Activated naive CD4-positive, alpha-beta T cell treated with anti-CD3 and anti-CD28 coated beads, Interleukin-2, amount 50 U/mL, for 72 hours (primary cell): ENCODE measurements at places on chromosomes 2 and 18. TPM values are rescaled to one million over a fixed set of nuclear protein-coding genes. Genes with fewer than 3 reads are reported as not detected.

The ACMSD gene
- not detected for total RNA-seq

The ALPG gene
- not detected for total RNA-seq

The SNRNP27 gene
- total RNA-seq = 69.4 TPM

The GKN2 gene
- not detected for total RNA-seq

The DUSP19 gene
- total RNA-seq = 3.8 TPM

The ZSWIM2 gene
- not detected for total RNA-seq

The NDC80 gene
- 117 TPM for total RNA-seq

The CYRIA gene
- 3.1 TPM for total RNA-seq

The PID1 gene
- not detected for total RNA-seq

The GLB1L gene
- total RNA-seq = 2.7 TPM

The SERPINB13 gene
- not detected for total RNA-seq

- DNase-seq = no peak
Measured at GRCh38 chr2:138061961-138062360, 97.7 kb downstream of the HNMT start.

GRCh38 chr2:235085476-235085875, 133.7 kb downstream of the SH3BP4 start:
- no peak for DNase-seq

DNA sequence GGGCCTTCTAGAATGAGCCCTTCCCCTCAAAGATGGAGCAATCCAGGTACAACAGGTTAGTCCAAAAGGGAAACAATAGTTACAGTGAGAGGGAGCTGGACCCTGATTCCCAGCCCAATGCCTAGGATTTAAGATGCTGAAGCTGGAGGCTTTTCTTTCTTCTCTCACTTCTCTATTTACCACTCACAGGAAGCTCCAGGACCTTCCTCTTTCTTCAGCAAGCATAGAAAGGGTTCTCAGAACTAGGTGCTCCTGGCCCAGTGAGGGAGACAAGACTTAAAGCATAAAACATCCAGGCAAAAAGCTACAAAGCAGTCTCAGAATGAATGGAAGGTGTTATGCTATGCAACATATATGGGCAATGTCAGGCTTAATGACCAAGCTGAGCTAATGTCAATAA, 279.0 kb downstream of the SRBD1 start:
- DNase-seq = no peak

- no peak for DNase-seq
Measured at GRCh38 chr2:205644018-205644417, 38.3 kb upstream of the NRP2 start.

DNA sequence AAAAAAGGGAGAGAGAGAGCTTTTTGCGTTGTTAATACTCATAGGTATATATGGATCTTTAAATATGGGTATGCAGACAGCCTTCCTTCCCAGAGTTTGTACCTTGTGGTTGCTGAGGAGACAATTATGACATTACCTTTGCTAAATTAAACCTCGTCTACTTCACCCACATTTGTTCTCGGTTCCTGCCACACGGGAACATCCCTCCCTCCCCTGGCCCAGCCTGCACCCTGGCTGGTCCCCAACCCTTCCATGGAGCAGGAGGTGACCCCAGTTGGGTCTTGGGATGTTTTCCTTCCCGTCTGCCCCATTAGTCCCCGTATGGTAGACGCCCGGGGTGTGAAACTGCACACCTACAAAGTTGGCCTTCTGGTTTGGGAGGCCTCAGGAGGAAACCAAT, 105.3 kb upstream of the FZD7 start:
- DNase-seq = no peak

GRCh38 chr2:113136828-113137775, 9.7 kb downstream of the IL1RN start:
- no peak for DNase-seq

- no peak for DNase-seq
Measured at GRCh38 chr2:55965966-55966365, 42.4 kb upstream of the EFEMP1 start.

DNA sequence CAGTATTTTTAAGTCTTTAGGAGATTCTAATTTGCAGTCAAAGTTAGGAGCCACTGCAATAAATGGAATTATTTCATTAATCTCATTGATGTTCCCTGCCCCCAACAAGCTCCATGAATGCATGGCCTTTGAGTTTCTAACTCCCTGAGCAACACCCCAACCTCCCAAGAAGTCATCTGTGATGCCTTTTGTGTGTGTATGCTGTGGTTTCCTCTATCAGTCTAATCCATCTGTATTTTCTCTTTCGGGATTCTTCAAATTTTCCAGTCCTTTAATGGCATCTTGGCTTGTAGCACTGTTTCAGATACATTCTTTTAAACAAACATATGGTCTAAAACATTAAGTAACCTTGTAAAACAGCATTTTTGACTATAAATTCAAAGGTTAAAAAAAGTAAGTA, 16.8 kb downstream of the SERPINB10 start:
- DNase-seq = no peak

DNA sequence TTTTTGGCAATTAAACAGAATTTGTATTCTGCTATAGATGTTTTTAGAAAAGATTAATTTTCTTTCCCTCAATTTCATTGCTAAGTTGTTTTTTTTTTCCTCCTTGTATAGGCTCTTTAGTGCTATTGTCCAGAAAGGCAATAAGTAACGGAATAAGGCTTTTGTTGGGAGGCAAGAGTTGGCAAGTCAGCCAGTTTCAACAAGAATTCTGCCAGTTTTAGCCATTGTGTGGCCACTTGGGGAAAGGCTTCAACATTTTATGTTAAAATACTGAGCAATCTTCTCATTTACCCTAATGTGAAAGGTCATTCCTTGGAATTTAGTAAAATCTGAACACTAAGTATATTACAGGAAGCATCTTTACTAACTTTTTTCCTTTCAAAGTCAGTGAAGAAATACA, 9.6 kb downstream of the CALCRL start:
- DNase-seq = no peak

- no peak for DNase-seq
Measured at GRCh38 chr18:34219651-34220050, 5.1 kb downstream of the NOL4 start.

DNA sequence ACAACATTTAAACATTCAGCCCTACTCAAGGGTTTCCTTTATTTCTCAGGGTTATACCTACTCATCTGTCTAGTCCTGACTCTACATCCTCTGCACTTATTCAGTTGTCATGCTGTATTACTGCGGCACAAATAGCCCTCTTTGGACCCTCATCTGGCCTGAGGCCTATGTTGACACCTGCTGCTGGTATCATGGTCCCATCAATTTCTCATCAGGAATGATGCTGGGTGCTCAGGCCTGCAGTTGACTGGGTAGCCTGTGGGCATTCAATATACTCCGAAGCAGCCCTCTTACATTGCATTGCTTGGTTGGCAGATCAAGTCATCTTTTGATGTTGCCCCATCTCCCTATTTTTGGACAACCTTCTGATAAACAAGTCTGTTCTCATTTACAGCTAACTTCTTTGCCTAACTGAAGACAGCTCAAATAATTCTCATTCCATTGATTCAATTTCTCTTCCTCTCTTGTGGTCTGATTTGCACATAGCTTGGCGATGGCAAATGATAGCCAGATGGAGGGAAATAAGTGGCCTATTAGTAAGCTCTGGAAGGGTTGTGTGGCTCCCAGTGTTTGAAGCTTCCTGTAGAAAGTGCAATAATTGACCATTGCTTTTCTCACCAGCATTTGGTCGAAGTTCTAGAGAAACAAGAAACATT, 19.1 kb upstream of the MC4R start:
- DNase-seq = no peak

GRCh38 chr2:167862782-167863181, 384.6 kb downstream of the STK39 start:
- DNase-seq = no peak
